Motor neuron (in vitro differentiated cells): ENCODE measurements at places on chromosomes 7 and 10. TPM values are rescaled to one million over a fixed set of nuclear protein-coding genes. Genes with fewer than 3 reads are reported as not detected.
A peak's percentile ranks its signal among the peaks of the same experiment; 100 is the strongest.

DNA sequence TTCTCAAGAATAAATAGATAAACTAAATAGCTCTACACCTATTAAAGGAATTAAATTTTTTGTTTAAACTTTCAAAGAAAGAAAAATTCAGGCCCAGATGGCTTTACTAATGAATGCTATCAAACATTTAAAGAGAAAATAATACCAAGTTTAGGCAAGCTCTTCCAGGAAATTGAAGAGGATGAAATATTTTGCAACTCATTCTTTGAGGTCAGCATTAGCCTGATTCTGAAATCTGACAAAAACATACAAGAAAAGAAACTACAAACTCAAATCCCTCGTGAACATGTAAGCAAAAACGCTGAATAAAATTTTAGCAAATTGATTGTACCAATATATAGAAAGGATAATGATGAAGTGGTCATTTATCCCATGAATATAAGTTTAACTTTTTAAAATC, 93.4 kb downstream of the RTKN2 start:
- no peak for ATAC-seq

DNA sequence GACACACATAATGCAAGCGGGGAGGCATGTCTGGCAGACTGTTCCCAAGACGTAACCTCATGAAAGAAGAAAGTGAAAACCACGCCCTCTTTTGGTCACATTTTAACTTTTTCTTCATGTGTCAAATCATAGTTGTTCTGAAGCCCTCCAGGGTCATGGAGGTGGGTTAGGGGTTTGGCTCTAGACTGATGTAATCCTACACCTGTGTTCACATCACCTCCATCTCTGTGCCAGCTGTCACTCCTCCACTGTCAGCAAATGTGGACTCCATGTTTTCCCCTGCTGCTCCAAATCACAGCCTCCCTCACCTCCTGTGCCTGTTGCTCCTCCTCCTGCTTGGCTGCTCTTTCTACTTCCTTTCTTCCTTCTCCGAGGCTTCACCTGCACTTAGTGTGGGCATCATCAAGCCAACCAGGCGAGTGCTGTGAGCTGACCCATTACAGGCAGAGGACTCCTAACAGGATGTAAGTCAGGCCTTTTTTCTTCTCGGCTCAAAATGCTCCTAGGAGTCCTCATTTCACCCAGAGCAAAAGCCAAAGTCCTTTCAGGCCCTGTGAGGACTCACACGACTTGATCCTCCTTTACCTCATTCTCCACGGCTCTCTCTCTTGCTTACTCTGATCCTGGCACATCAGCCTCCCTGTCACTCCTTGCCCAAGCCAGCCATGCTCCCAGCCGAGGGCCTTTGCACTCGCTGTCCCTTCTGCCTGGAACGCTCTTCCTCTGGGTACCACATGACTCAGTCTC, 66.4 kb upstream of the IFRD1 start:
- ATAC-seq = no peak

DNA sequence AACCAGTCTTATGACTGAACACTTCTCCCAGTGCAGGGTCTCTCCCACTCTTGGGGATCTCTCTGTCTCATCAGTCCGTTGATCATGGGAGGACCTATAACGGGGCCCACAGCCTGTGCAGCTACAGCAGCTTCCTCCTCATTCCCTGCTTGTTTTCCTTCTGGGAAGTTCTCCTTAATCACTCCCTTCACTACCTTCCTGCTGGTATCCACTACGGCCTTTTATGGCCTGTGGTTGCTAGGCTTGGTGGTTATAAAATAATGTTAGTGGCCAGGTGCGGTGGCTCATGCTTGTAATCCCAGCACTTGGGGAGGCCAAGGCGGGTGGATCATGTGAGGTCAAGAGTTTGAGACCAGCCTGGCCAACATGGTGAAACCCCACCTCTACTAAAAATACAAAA, 3.5 kb upstream of the ZNF282 start:
- ATAC-seq = no peak

ASB10 gene
- total RNA-seq = not detected in 2 replicates

DNA sequence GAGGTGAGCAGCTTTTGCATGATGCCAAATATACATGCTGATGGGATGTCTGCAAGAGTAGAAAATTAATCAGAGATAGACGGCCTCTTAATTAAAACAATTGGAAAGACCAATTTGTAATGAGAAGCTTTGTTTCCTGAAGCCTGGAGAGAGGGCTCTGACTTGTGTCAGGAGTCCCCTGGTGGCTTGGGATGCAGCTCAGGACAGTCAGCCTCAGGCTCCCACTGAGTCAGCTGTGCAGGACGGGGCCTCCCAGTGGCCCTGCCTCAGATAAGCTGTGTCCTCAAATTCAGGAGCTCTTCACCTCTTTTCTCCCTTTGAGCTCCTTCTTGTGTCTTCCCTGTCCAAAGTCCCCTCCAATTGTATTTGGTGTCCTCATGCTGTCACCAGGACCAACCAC, 438.9 kb upstream of the PODXL start:
- ATAC-seq = no peak

FAM13C gene
- total RNA-seq = 29.1 and 34.3 TPM in 2 replicates

DNA sequence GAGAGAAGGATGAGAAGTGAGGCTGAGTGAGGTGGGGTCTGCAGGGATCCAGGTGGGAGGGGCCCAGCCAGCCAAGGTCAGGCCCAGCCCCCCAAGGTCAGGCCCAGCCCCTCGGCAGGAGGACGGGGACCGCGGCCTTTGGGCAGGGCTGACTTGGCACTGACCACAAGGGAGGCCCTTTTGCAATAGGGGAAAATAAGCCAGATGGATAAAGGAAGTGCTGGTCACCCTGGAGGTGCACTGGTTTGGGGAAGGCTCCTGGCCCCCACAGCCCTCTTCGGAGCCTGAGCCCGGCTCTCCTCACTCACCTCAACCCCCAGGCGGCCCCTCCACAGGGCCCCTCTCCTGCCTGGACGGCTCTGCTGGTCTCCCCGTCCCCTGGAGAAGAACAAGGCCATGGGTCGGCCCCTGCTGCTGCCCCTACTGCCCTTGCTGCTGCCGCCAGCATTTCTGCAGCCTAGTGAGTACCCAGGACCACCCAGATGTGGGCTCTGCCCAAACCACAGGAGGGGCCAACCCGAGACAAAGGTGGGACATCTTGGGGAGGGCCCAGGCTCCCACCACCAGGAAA, at the start of gene PILRA:
PILRA (plus strand) TSS at position 227 of the 571 bp plus-strand sequence; CDS start at position 397, 170 bp downstream.
- peak; percentile 50 for ATAC-seq

ANKRD61 gene
- total RNA-seq = 3.6 and 5.9 TPM in 2 replicates

DNA sequence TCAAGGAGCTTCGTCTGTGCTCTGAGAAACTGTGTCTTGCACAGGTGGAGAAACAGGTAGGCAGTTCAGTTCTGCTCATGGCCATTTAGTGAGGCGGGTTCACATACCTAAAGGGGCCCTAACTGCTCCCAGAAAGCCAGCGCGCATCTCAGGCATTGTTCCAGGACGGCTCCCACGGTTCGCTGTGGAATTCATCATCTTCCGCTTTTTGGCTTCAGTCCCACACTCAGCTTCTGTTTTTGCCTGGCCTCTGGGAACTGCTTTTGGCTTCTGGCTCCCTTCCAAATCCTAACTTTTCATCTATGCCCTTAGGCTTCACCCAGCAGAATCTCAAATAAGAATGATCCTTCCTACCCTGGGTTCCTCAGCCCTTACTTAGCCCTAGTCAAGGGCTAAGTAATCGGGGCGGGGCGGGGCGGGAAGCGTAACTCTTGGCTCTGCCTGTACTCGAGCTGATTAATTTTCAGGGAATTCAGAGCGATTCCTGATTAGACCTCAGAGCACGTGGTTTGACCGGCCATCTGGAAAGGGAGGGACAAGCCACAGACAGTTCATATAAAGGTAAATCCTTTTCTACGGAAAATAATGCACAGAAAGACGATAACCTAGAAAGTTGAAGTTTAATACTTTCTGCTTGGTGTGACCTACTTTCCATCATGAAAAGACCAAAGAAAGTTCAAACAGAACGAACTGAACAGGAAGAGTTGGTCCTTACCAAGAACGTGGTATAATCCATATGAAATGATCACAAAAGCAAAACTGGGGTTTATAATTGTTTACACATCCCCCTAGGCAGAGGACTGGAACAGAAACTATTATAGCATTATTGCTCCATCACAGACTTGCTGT, 105.7 kb downstream of the ST8SIA6 start:
- ATAC-seq = peak; percentile 98

GRCh38 chr10:77618117-77618516, 19.5 kb downstream of the KCNMA1 start:
- ATAC-seq = no peak

LDB3 gene
- total RNA-seq = 1.4 and 2.5 TPM in 2 replicates

DNA sequence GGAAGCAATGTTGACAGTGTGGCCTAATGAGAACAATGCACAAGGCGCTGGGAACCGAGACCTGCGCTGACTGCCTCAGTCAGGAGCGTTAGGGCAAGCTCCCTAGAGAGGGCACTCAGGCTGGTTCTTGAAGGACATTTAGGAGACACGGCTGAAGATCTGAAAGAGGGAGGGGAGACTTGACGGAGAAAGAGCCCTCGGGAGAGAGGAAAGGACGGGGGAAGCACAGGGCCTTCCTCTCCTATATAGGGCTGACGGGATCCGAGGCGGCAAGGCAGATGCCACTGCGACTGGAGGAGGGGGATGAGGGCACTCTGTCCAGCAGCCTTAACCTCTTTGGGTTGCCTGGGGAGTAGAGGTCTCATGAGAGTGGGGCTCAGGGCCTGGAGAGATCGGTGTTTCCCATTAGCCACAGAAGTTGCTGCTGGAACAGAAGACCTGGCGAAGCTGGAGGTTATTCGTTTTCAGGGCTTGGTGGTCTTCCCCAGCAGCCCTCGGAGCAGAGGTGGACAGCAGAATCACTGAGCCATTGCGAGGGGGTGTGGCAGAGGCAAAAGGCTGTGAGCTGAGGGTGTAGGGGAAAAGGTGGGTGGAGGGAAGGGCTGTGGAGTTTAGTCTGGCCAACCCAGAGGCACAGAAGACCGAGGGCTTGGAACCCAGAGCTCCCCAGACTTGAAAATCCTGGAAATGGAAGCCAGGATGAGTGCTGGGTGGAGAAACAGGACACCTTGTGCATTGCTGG, 36.0 kb downstream of the CLEC2L start:
- ATAC-seq = no peak

DNA sequence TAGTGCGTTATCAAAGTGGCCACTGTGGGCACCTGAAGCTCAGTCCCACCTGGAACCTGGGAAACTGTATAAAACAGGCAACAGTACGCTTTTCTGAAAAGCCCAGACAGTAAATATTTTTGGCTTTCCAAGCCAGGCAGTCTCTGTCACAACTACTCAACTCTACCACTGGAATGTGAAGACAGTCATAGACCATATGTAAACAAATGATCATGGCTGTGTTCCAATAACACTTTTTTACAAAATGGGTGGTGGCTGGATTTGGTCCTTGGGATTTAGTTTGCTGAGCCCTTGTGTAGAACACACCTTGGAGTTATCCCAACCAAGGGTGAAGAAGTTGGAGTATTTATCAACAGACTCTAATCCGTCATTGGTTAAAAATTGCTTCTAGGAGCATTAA, 259.9 kb downstream of the SKIDA1 start:
- no peak for ATAC-seq

DNA sequence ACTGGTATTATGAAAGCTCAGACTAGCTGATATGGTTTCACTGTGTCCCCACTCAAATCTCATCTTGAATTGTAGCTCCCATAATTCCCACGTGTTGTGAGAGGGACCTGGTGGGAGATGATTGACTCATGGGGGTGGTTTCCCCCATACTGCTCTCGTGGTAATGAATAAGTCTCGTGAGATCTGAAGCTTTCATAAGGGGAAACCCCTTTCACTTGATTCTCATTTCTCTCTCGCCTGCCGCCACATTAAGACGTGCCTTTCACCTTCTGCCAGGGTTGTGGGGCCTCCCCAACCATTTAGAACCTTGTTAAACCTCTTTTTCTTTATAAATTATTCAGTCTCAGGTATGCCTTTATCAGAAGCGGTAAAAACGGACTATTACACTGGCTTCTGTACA, 40.3 kb downstream of the COL13A1 start:
- ATAC-seq = no peak

DNA sequence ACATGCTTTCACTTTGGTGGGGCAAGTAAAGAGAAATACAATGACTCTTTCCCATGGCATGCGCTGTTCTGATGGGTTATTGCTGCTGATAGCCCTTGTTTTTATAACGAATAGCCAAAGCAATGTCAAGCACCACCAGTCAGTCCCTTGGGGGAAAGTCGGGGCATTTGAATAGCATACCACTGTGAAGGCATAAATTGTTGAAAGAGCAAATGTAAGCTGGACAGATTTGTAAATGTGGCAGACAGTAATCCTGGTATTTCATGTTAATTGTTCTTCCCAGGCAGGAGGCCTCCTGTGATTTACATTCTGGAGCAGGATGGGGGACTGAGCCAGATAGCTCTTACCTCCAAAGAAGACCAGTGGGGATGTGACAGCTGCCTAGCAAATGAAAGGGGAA, 293.3 kb downstream of the ADRA2A start:
- peak; percentile 93 for ATAC-seq

BHLHA15 gene
- not detected in 2 replicates for total RNA-seq

PON3 gene
- total RNA-seq = 0.17 TPM in 1 of 2 replicates, not detected in the other

GRCh38 chr10:78775891-78776290, 292.9 kb upstream of the ZMIZ1 start:
- ATAC-seq = no peak

DNA sequence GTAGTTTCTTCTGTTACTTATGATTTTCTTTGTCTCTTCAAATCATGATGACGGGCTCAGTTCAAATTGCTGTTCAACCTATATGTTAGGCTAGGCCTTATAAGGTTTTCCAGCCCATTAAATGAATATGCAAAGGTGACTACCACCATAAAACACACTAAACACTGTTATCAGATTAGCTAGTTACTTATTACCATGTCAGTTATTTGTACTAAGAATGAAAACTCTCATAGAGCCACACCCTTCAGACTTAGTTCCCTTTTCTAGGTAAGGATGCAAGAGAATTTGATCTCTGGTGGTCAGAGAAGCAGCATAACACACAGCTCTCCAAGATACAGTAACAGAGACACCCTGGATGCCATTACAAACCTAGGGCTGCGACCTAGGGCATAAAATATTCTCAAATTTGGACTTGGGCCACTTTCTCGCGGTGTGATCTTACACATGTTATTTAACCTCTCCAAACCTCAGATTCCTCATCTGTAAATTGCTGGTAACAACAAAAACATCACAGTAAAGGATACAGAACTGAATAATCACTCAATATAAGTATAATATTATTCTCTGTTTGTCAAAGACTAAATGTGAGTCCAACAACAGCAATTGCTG, 35.6 kb downstream of the ANKMY2 start:
- no peak for ATAC-seq

- ATAC-seq = no peak
Observed at GRCh38 chr10:126669168-126669567, 1.3 kb downstream of the C10orf90 start.

- ATAC-seq = no peak
Observed at GRCh38 chr10:30114401-30114800, 55.0 kb upstream of the JCAD start.

NPC1L1 gene
- 0.16 TPM in 1 of 2 replicates, not detected in the other for total RNA-seq

- no peak for ATAC-seq
Observed at GRCh38 chr7:140676306-140676705, 3.6 kb downstream of the ADCK2 start.

CALHM3 gene
- total RNA-seq = 0.19 TPM in 1 of 2 replicates, not detected in the other

DNA sequence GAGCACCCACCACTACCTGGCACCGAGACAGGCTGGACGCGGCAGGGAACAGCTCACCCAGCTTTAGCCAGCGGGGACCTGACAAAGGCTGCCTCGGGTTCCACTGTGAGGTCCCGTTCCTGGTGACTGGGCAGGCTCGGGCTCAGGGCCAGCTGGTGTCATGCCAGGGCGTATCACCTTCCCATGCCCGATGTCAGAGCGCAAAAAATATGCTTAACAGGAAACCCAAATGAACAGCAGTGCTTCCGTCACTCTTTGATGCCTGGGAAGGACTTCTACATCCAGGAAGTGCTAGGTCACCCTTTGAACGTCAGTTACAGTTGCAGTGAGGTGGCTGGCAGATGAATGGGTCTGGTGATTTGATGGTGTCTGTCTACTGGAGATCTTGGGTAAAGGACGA, 106.0 kb downstream of the ADARB2 start:
- no peak for ATAC-seq

LIPN gene
- total RNA-seq = not detected in 2 replicates
